GM04504 (cell line): ENCODE measurements at places on chromosomes 5 and 9.

DNA sequence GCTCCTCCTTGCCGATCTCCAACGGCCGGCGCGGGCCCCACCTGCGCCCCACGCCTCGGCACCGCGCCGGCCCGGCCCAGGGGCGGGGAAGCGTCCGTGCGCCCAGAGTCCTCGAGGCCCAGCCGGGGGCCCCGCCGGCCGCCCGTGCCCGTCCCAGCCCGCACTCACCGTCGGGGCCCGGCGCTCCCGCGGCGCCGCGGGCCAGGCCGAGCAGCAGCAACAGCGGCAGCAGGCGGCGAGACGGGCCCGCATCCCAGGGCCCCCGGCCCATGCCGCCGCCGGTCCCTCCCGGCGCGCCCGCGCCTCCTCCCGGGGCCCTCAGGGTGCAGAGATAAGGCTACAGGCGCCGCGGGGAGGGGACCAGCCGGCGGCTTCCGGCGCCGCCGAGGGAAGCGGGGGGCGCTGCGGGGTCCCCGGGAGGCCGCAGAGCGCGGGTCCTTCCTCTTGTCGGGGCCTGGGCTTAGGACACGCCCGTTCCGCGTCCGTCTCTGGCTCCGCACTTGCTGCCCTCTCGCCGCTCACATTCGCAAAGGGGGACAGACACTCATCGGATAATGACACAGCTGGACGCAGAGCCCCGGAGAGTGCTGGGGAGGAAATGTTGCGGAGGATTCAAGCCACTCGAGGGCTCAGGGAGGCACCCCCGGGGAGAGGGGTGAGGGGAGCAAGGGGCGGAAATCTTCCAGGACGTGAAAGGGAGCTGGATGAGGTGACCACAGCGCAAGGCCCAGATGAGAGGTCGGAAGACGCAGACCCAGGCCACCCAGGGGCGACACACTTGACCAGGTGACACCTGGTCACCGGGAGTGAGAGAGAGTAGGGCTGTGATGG lies at the start of gene SUSD1:
Gene SUSD1 (minus strand): TSS at position 333 of the 831 bp plus-strand sequence. CDS start 62 bp downstream, at position 271.
- no peak for DNase-seq

DNA sequence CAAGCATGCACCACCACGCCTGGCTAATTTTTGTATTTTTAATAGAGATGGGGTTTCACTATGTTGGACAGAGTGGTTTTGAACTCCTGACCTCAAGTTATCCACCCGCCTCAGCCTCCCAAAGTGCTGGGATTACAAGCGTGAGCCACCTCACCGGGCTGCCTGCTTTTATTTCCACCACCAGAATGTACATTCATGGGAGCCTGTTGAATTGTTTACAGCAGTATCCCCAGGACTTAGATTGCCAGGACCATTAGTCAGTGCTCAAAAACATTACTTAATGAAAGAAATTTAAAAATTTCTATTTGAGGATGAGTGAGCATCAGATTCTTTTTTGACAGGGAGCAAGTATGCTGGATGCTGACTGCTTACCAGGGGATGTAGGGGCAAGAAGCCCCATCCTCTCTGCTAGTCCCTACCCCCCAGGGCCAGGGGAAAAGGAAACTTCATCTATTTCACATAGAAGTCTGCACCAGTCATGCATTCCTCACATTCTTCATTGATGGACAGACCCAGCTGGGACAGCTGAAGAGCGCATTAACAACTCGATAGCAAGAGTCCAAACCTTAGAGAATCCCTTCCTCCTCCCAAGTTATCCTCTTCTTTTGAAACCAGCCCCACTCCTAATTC lies 10.3 kb upstream of the RGMB start:
- DNase-seq, result peak; percentile 91

- DNase-seq, result no peak
These were observed 1131.0 kb downstream of the MAT2B start for GRCh38 chr5:164636456-164636855.

DNA sequence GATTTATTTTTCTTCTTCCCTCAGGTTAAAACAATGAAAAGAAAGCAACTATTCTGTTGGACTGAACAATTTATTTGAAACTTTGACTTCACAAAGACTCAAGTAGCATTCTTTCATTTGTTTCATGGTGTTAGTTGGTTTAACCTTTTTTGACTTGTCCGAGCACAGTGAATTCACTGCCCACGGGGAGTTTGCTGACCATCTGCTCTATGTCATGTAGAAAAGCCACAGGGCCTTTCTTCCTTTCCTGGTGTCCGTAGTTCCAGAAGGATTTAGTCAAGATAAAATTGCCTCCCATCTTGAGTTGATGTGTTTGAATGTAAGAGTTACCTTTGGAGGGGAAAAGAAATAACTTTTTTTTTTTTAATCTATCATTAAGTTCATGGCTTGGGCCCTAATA lies 55.1 kb upstream of the ZNF608 start:
- no peak for DNase-seq

DNA sequence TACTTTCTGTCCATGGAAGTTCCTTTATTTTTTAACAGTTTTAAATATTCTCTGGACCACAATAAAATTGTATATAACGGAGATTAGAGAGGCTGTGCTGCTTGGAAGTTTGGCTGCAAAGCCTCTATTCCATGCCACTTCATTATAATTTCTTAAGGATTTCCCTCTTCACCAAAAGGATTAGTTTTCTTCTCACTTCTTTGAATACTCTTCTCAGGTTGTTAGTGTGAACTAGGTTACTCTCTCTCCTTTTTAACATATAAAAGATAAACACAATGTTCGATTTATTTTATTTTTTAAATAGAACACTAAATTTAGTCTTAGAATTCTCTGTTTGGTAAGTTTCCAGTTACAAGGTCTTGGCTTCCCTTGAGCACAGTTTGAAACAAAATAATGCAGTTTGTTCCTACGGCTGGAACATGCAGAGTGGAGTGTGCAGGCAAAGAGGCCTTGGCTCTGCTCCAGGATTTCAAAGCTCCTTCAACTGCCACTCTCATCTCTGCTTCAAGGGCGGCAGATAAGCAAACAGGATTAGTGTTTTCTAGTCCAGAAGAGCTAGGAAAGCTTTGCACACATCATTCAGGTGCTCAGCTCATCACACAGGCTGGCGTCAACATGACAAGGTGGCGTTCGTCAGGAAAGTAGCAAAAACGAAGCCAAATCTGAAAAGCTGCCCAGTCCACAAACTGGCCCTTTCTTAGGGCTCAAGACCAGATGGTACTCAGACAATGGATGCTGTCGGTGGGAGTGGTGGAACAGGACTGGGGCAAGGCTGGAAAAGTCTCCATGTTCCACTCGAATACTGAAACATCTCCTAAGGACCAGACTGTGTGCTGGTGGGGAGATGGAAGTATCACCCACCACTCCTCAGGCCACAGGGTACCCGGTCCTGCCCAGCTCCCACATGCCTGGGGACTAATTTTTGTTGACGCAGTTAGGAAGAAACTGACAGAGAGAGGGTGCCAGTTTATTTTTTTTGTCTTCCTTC lies 286.6 kb downstream of the CRB2 start:
- no peak for DNase-seq

DNA sequence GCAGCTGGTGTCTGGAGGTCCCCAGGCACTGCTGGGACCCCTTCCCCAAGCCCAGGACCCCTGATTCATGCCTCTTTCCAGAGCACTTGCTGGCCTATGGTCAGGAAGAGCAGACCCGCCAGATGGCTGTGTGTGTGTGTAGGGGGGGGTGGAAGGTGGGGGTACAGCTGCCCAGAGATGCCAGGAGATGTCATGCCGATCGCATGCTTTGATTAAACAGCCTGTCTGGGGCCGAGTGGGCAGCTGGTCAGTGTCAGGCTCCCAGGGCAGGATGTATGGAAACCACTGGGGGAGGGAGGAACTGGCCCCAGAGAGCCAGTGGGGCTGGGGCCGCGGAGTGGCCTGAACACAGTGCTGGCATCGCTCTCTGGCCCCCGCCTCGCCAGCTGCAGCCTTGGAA lies 23.7 kb downstream of the RXRA start:
- DNase-seq, result no peak

DNA sequence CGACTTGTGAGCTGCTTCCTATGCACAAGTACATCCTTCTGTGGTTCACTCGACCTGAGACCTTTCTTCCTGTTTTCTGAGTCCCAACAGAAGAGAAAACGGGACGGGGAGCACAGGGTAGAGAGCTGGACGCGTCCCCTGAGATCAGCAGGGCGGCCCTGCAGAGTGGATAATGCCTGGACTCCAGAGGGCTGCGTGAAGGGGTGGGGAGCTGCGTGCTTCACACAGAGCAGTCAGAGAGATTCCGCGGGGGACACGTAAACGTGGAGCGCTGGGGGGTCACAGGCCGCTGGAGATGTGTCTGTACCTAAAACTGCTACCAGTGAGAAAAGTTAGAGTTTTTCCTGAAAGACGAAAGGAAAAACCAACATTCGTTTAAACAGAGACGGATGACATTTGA lies 46.3 kb downstream of the HSD17B3 start:
- DNase-seq, result no peak

DNA sequence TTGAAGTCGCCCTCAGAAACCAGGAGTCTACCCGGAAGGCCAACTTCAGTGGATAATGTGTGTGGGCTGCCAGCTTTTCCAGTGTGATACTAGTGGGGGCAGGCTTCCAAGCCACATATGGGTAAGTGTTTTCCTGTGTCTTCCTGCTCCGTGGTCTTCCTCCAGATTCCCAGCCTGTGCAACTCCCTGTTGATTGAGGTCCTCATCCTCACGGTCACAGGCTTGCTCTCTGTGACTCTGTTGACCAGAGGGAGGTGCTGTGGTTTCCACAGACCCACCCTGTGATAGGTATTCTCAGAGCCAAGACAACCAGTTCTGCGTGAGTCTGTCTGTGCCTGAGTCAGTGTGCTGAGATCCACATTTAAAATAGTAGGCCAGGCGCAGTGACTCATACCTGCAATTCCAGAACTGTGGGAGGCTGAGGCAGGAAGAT lies 388.0 kb upstream of the IRX2 start:
- no peak for DNase-seq

- DNase-seq, result no peak
These were observed 97.4 kb downstream of the CDH9 start for GRCh38 chr5:26940994-26941393.

- DNase-seq, result no peak
These were observed 8.3 kb upstream of the CMBL start for GRCh38 chr5:10315824-10316509.

- peak; percentile 33 for DNase-seq
These were observed 10.8 kb downstream of the TSPAN17 start for GRCh38 chr5:176658007-176658599.

DNA sequence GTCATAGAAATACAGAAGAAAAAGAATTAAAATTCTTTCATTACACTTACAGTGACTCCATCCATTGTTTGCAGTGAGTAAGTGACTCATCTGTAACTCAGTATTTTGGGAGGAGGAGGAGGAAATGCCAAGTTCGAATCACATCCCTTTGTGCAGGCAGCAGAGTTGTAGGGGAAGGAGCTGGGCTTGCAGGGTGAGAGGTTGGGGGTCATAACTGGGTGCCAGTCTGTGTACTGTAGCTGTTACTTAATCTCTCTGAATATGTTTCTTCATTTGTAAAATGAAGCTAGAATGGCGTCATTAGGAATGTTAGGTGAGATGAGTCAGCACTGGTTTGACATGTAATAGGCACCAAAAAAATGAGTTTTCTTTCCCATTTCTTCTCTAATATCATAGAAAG lies 235.7 kb upstream of the ADAMTSL1 start:
- DNase-seq, result no peak

DNA sequence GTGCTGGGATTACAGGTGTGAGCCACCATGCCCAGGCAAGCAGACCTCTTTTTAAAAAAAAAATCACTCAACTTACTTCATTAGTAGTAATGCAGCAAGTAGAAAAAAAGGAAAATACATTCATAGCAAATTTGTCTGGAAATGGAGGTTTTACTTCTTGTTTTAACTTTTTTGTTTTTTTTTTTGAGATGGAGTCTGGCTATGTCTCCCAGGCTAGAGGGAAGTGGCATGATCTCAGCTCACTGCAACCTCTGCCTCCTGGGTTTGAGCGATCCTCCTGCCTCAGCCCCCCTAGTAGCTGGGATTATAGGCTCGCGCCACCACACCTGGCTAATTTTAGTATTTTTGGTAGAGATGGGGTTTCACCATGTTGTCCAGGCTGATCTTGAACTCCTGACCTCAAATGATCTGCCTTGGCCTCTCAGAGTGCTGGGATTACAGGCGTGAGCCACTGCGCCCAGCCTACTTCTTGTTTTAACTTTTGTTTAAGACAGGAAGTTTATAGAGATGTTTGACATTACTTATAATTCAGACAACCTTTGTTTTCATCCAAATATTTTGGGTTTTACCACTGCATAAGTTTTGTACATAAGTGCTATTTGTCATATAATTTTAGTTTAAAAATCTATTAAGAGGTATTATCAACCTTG lies 26.5 kb downstream of the UBE2R2 start:
- no peak for DNase-seq

- DNase-seq, result no peak
These were observed 93.2 kb downstream of the CDO1 start for GRCh38 chr5:115723220-115723619.

- no peak for DNase-seq
These were observed 50.4 kb downstream of the DAB2IP start for GRCh38 chr9:121701736-121702261.
